ENCODE measurements at places on chromosomes 1 and 21.

DNA sequence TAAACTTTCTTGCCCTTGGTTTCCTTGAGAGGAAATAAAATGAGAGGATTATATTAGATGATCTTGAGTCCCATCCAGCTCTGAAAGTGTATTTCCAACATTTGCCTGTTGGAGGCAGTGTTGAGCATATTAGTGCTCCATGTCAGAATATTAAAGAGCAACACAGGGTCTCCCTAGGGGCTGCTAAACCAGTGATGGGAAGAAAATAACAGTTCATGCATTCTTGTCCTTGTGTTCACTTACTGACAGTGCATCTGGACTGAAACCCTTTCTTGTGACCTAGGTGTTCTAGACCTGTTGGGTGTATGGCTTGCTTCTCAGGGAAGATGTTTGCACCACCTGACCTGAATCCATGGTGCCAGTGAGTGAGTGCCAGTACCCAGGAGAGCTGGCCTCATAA, 124.7 kb upstream of the KIAA0040 start:
- DNase-seq: no peak

- DNase-seq: no peak
These were observed 76.9 kb upstream of the NEK2 start for GRCh38 chr1:211752317-211752716.

- peak; percentile 15 for DNase-seq
These were observed 66.3 kb upstream of the FGGY start for GRCh38 chr1:59230622-59231021.

DNA sequence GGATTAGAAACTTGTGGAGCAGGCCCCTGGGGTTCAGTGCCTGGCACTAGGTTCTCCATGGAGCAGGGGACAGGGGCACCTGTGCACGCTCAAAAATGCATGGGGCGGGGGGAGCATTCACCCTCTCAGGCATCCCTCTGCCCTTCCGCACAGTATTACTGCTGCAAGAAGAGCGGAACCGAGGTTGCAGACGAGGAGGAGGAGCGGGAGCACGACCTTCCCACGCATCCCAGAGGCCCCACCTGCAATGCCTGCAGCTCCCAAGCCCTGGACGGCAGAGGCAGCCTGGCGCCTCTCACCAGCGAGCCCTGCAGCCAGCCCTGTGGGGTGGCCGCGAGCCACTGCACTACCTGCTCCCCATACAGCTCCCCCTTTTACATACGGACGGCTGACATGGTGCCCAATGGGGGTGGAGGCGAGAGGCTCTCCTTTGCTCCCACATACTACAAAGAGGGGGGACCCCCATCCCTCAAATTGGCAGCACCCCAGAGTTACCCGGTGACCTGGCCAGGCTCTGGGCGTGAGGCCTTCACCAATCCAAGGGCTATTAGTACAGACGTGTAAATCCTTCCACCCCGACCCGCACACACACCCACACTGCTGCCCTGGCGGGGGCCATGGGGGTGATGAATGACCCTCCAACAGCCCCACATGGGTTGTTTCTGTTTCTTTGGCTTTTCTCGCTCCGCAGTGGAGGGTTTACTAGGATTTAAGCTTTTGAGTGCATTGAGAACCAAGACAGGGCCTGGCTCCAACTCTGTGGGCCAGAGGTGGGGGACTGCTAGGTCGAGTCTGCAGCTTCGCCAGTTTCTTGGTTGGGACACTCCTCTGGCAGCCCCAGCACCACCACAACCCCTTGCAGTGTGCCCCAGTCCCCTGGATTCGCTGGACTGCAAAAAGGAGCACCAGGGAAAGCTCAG, 63.7 kb downstream of the TOR1AIP2 start:
- no peak for DNase-seq

DNA sequence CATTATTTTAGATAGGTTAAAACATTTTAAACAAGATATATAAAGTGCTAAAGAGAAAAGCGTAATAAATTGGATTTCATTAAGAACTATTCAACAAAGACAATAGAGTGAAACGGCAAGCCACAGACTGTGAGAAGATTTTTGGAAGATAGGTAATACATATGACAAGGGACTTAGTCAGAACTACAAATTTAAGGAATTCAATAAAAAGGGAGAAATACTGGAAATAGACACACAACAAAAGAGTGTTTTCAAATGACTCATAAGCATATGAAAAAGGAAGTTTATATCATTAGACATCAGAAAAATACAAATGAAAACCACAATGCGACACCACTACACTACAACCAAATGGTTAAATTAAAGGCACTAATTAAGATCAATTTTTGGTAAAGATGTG, 90.5 kb downstream of the GDAP2 start:
- no peak for DNase-seq

DNA sequence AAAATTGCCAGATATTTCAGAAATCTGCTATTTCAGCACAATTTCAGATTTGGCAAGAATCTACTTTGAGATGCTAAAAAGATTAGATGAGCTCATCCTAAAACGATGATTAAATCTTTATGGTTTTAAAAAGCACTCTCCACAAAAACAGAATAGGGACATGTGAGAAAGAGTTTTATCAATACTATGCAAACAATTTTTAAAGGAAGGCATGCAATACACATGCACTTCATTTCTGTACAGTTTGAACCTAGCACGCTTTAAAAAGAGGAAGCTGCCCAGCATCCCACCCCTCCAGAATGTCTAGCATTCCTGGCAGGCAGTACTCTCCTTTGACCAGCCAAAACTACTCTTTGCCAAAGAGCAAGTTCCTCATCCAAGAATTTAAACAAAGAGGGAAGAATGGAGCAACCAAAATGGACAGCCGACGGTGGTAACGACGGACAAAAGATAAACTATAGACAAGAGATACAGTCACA, 1.3 kb downstream of the ARHGAP29 start:
- peak; percentile 40 for DNase-seq

- peak; percentile 2 for DNase-seq
These were observed 276.2 kb downstream of the KCNH1 start for GRCh38 chr1:210857705-210858104.

- no peak for DNase-seq
These were observed 124.5 kb downstream of the IGSF21 start for GRCh38 chr1:18232052-18232451.

GRCh38 chr1:60952612-60953111, 129.7 kb upstream of the NFIA start:
- DNase-seq: peak; percentile 64

- peak; percentile 91 for DNase-seq
These were observed 53.1 kb downstream of the RIMS3 start for GRCh38 chr1:40612345-40612831.

Data from brain (organoid and tissue), 16 donors.